ENCODE measurements at places on chromosomes 3 and 15.

GRCh38 chr3:109784852-109785631, 447.7 kb upstream of the DPPA4 start:
- DNase-seq, result no peak

- no peak for DNase-seq
Observed at GRCh38 chr15:74808078-74808839, 4.4 kb upstream of the LMAN1L start.

GRCh38 chr3:85007195-85008094, 48.7 kb downstream of the CADM2 start:
- DNase-seq, result no peak

- DNase-seq, result no peak
Observed at GRCh38 chr3:49279376-49279775, 2.3 kb upstream of the C3orf62 start.

GRCh38 chr3:142657033-142657432, 60.8 kb downstream of the PLS1 start:
- DNase-seq, result no peak

All from RKO (cell line).